ENCODE measurements at places on chromosomes 2 and 18.

- DNase-seq, result no peak
These were observed 15.5 kb upstream of the PDK1 start for GRCh38 chr2:172540421-172540820.

- no peak for DNase-seq
These were observed 298.1 kb downstream of the MTX2 start for GRCh38 chr2:176567361-176567760.

DNA sequence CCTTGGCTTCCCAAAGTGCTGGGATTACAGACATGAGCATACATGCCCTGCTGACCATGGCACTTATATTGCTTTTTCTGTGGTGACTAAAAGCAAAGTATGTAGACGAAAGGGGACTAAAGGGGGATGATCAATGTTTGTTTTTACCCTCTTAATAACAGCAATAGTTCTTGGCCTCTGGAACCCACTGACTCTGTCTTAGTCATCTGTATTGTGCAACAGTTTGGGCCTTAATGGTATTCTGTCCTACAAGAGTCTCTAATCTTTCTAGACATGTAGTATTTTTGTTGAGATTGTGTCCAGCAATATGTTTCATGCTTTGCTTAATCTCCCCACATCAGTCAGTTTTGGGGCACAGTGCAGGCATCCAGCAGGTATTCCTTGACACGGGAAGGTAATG lies 359.9 kb upstream of the FANCL start:
- DNase-seq, result no peak

DNA sequence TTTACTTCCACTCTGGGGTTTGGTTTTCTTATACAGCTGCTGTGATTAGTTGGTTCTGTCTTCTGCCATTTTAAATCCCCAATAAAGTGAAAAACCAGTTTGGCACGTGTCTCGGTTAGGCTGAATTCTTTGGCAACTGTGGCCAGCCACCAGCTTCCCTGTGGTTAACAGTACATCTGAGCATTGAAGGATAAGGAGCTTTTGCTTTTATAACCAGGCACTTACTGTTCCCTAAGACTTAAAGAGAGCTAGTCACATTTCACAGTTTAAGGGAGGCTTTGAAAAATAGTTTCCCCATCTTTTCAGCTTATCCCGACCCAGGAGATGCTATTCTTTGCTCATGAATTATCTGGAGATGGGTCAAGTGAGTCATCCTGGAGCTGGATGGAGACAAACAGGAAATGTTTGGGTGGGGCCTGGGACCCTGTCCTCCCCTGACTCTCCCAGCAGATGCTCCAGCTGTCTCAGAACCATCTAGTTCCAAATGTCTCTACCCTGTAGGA lies 57.3 kb upstream of the EML6 start:
- no peak for DNase-seq

DNA sequence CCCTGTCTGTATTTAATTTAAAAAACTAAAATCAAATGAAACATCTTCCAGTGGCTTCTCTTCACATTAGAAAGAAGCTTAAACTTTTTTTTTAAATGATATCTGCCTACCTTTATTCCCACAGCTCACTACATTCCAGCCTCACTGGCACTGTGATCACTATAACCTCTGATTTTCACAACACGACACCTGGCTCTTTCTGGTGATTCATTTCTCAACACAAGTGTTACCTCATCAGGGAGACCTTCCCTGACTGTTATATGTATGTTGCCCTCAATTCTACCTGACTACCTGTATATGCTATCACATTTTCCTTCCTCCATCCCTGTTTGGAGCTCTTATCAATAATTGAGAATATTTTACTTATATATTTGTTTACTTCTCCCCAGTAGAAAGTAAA lies 76.6 kb downstream of the BAZ2B start:
- no peak for DNase-seq

GRCh38 chr2:153601812-153602211 lies 123.2 kb upstream of the RPRM start:
- DNase-seq, result no peak

DNA sequence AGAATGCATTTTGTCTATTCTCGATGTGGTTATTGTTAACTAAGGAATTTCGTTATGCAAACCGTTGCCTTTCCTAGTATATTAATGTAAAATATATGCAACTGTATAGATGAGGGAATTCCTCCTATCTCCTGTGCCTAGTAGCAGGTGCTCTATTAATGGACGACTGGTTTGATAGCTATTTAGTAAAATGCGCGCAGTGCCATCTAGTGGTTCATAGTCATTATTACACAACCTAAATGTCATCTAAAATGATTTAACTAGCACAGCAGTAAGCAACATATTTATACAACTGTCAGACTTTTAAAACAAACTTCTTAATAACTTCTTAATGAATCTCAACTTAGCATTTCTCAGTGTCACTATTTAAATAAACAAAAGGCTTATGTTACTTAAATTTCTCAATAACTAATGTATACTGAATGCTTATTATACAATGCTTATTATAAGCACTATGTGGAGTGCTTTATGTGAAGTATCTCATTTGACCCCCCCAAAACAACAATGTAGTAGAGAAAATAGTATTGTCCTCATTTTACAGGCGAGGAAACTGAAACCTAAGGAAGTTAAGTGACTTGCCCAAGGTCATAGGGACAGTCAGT lies 77.9 kb downstream of the DTNA start:
- no peak for DNase-seq

- DNase-seq, result no peak
These were observed 25.2 kb downstream of the TWSG1 start for GRCh38 chr18:9359796-9360195.

- DNase-seq, result no peak
These were observed 131.4 kb upstream of the DNMT3A start for GRCh38 chr2:25473131-25473530.

Data from stimulated activated CD4-positive, alpha-beta T cell treated with anti-CD3 and anti-CD28 coated beads, TNF-alpha, amount 100 ng/mL, for 1 hour (primary cell).